ENCODE measurements at places on chromosomes 16 and 17.

GRCh38 chr17:38324141-38324697 lies 19.5 kb downstream of the GPR179 start:
- no peak for DNase-seq

GRCh38 chr17:78969865-78970264 lies 9.9 kb downstream of the LGALS3BP start:
- no peak for DNase-seq

GRCh38 chr17:64369007-64369893 lies 21.4 kb downstream of the PECAM1 start:
- DNase-seq: no peak

DNA sequence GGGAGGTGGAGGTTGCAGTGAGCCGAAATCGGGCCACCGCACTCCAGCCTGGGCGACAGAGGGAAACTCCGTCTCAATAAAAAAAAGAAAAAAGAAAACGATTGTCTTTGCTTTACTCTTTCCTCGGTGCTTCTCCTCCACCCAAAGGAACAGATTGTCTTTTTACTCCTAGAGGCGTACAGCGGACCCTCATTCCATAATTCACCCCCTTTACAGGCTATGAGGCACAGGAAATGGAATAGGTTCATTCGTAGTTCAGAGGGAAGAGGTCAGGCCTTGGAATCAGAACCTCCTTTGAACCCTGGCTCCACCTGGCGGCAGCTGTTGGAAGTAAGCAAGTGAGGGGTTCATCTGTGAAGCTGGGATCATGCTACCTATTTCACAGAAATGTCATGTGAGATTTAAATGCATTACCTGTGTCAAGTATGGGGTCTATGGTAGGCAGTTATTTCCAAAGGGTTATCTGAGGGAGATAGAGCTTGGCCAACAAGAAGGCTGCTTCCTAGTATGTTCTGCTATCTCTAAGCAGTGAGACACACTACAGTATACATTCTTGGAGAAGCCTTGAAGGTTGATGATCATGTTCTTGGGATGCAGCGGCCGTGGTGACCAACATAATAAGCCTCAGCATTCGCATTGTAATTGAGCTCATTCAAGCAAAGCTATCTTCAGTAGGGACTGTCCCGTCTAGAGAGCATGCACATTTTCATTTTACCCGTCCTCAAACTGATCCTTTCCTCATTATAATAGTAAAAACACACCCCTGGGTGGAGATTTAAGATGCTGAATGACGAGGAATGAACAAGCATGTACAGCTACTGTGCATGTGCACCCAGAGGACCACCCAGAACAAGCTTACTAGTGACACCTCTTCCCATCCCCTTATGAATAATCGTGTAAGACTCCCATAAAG lies 18.7 kb upstream of the ZNF689 start:
- peak; percentile 87 for DNase-seq

- DNase-seq: no peak
These were observed 55.1 kb upstream of the CLEC3A start for GRCh38 chr16:77967054-77967904.

DNA sequence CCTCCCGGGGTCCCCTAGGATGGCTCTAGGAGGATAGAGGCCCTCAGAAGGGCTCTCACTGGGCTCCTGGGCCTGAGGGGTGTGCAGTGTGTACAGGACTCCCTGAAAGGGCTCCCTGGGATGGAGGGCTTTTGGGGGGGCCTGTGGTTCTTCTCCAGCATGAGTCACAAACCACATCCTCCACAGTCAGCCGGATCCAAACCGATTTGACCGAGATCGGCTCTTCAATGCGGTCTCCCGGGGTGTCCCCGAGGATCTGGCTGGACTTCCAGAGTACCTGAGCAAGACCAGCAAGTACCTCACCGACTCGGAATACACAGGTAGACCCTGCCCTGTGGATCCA lies 4.5 kb downstream of the TRPV2 start:
- no peak for DNase-seq

DNA sequence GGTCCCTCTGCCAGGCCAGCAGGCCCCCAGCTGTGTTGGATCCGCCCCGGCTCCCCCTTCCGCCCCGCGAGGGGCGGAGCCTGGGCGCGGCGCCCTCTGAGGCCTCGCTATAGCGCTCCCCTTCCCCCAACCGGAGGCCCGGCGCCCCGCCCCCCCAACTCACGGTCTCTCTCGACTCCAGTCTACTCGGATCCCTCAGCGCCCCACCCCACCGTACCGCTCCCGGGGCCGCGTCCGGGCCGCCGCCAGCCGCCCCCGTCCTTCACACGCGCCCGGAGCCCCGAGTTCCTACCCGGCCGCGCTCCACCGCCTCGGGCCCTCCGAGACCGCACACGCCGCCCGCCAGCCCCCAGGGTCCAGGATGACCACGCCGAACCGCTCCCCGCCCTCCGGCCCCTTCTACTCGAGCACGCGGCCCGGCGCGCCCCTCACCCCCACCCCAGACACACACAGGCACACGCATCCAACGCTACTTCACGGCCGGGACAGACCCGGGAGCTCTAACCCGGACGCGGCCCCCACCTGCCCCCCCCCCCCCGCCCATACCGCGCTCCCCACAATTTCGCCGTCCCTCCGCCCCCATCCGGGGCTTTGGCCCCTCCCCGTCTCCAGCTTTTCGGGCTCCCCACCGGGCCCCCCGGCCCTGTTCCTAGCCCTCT lies 1.4 kb downstream of the PHF23 start:
- peak; percentile 84 for DNase-seq

GRCh38 chr16:80380514-80380913 lies 160.3 kb upstream of the DYNLRB2 start:
- no peak for DNase-seq

GRCh38 chr17:1196946-1197345 lies 17.2 kb upstream of the ABR start:
- no peak for DNase-seq

DNA sequence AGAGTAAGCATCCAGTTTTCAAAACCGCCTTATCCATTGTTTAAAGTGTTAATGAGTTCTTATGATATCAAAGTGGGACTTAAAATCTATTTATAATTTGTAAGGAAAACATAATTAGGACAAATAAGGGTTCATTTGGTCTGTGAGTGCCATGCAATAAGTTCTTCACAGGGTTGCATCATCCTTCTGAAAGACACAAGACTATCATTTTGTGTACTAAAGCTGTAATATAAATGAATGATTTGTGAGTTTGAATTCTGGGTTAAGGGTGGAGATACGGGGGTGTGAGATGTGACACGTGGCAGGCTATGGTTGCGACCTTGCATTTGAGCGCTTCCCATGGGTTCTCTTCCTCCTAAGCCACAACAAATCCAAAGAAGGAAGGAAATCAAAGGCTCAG lies 6.8 kb downstream of the GAN start:
- no peak for DNase-seq

DNA sequence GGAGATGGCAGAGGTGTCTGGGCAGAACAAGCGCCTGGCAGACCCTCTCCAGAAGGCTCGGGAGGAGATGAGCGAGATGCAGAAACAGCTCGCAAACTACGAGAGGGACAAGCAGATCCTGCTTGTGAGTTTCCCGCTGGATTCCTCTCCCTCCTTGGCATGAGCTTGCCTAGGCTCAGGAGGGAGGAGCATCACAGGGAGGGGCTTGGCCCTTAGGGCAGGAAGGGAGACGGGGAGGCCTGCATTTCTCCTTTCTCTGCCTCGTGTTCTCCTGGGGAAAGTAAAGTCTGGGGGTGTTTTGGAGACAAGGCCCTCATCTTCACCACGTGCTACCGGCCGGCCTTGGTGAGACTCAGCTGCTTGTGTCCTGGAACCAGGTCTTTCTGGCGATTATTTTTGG lies 18.0 kb upstream of the DBNDD1 start:
- DNase-seq: no peak

DNA sequence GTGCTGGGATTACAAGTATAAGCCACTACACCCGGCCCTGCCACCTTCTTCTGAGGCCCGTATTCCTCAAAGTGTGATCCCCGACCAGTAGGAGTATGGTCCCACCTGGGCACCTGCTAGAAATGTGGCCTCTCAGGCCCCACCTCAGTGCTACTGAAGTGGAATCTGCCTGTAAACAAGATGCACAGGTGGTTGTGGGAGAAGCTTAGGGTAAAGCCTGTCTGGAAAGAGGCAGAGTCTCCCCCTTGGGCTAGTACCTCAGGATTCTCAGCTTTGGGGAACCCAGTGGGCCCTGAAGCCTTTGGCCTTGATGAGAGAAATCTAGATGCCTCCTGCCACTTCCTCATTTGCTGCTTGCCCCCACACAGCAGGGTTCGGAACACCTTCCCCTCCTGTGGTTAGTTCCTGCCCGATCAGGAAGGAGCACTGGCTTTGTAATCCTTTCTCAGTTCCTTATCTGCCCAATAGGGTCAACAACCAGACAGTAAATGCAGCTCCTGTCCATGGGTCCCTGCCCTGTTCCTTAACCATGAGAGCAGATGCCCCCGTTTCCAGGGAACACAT lies 25.2 kb downstream of the TK2 start:
- no peak for DNase-seq

DNA sequence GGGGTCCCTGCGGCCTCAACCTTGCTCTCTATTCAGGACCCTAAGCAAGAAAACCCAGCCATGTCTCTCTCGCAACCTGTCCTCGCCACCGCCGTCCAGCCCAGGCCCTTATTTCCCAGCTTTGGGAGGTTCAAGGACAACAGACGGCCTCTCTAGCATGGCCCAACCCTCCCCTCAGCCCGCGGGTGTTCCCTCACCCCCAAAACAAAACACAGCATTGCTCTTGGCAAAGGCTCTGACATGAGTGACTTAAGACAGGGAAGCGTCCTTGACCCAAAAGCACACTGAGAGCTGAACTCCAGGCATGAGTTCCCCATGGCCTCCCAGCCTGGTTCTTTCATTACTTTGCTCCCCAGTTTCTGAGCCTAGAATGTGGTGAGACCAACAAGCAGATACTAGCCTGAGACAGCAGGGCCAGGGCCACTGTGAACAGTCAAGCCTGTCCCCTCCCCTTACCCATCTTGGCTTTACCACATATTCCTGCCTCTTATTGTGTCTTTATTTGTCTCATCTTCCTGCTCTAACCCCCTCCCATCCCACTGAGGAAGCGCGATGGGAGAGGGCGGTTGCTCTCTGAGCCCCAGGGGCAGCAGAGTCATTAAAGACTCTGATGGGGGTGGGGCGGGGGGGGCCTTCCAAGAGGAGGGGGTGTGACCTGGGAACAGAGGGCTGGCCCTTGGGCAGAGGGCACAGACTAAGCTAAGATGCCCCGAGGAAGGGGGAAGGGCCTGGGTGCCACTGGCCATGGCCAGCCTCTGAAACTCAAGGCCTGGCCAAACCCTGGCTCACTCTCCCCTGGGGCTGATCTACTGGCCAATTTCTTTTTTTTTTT lies 11.8 kb downstream of the SREBF1 start:
- DNase-seq: peak; percentile 34

GRCh38 chr16:81251871-81252270 lies 13.4 kb downstream of the BCO1 start:
- DNase-seq: no peak

- DNase-seq: no peak
These were observed 241.3 kb upstream of the TBX2 start for GRCh38 chr17:61158376-61158775.

- DNase-seq: no peak
These were observed 169.3 kb downstream of the CYB561 start for GRCh38 chr17:63276821-63277220.

DNA sequence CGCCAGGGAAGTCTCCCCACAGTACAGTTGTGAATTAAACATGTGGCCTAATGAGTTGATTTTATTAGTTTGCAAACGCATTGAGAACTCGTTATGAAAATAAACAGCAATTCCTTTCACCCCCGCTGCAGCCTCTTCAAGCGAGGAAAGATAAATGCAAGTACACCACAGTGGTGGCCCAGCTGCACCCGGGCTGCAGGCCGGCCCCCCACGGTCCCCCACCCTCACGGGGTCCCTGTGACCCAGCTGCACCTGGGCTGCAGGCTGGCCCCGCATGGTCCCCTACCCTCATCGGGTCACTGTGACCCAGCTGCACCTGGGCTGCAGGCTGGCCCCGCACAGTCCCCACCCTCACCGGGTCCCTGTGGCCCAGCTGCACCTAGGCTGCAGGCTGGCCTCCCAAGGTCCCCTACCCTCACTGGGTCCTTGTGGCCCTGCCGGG lies 32.2 kb downstream of the SDK2 start:
- no peak for DNase-seq

GRCh38 chr16:70708366-70709246 lies 22.8 kb upstream of the MTSS2 start:
- no peak for DNase-seq

- DNase-seq: peak; percentile 41
These were observed 15.4 kb downstream of the NAA60 start for GRCh38 chr16:3458852-3459361.

DNA sequence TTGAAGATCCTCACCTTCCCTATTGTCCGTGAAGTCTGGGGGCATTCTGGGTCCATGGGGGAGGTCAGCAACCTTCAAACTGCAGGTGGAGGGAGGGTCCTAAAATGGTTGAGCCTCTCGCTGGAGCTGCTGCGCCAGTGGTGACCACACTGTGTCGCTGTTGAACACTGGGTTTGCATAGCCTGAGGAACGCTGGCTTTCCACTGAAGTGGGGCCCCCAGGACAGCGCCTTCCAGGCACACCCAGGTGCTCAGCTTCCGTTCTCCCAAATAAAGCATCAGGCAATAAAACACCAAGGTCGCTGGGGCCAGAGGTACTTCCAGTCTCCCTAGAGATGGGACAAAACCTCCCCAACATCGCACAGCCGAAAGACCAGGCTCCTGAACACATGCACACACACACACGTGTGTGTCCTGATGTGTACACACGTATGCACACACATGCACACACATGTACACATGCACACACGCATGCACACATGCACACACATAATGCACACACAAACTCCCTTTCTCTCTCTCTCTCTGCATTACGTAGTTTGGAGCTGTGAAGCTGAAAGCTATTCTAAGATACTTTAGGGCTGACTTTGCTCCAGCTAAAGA lies 120.6 kb downstream of the IRF8 start:
- DNase-seq: no peak

Measured in hematopoietic multipotent progenitor cell treated with erythropoietin and hydrocortisone succinate and interleukin-3 and kit ligand, for 15 days (in vitro differentiated cells).